ENCODE measurements at places on chromosomes 5 and 9.

DNA sequence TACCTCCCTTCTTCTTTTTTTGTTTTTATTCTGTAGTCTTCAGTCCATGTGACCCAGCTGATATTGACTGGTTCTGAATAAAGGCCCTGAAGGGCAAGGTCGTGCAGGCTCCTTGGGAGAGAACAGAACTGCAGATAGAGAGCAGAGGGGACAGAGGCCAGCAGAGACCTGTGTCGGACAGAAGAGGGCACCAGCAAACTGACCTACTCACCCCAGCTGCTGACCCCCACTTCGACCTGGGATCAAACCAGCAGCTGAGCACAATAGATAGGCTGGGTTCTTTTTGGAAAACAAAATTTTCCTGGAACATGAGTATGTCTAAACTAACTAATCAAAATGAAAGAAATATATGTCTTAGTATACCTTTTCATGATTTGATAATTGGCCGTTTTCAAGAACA lies 695.1 kb downstream of the NR2F1-AS1 start:
- no peak for DNase-seq

GRCh38 chr9:4678679-4679267 lies 596 bp upstream of the CDC37L1 start:
- DNase-seq: no peak

DNA sequence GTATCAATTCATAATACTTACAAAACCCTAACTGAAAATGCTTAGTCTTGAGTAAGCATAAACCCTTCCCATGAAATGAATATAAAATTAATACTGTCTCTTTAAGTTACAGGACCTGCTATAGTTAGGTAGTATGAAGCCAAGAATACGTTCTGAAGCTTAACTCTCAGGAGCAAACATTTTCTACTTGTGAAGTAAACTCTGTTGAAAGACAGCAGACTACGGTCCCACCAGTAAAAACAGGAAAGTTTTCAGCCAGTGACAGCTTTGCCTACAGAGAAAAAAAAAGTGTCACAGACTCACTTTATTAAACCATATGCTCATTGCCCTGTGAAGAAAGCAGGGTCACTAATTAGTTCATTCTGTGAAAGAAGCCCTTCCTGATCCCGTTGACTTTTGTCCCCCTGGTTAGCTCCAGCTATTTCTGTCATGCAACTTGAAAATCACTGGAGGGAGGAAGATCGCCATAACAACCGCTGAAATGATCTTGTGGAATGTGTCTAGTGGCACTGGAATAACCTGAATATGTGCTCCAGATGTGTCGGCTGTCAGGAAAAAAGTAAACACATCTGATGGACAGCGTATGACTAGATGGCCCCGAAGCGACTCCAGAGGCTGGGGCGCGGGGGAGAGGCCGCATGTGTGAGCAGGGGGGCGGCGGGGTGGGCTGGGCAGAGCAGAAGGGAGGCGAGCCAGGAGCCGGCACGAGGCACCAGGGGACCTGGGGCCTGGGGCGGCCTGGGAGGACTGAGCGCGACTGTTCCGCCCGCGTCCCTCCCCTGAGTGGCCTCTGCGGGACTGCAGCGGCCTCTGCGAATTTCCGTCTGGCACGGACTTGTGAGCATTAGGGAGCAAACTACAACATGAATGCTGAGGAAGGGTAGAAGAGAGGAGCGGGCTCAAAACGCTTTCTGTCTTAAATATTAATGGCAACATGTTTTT lies 41.9 kb downstream of the BNC2 start:
- no peak for DNase-seq

DNA sequence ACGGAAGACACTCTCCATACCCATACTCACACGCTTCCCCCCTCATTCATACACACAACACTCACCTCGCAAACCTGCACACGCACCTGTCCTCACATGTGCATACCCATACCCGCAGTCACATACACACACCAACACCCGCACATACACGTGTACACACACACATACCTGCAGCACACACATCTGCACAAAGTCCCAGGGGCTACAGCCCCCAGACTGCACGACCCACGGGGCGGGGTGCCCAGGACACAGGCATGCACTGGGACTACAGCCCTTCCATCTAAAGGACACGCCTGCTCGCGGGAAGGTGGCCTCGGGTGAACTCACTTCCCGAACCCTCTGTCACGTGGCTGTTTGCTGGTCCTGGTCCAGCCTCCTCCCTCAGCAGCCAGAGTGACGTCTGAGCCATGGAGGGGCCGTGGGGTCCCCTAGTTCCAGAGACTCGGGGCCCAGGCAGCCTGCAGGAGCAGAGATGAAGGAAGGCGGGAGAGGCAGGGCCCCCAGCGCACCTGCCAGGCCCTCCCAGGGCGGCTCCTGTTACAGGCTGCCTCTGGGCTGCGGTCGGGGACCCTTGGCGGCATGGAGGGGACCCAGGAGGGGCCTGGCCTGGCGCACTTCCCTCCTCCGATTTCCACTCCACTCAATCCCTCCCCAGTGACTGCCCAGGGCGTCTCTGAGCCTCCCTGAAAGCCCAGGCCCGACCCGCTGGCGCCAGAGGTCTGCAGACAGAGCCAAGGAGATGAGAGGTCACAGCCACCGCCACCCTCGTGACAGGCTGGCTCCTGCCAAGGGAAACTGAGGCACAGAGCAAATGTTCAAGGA lies 8.1 kb downstream of the SLC12A7 start:
- no peak for DNase-seq

- no peak for DNase-seq
These were observed 547.2 kb downstream of the CSNK1G3 start for GRCh38 chr5:124059200-124059599.

- no peak for DNase-seq
These were observed 25.6 kb downstream of the CEP78 start for GRCh38 chr9:78261403-78262001.

DNA sequence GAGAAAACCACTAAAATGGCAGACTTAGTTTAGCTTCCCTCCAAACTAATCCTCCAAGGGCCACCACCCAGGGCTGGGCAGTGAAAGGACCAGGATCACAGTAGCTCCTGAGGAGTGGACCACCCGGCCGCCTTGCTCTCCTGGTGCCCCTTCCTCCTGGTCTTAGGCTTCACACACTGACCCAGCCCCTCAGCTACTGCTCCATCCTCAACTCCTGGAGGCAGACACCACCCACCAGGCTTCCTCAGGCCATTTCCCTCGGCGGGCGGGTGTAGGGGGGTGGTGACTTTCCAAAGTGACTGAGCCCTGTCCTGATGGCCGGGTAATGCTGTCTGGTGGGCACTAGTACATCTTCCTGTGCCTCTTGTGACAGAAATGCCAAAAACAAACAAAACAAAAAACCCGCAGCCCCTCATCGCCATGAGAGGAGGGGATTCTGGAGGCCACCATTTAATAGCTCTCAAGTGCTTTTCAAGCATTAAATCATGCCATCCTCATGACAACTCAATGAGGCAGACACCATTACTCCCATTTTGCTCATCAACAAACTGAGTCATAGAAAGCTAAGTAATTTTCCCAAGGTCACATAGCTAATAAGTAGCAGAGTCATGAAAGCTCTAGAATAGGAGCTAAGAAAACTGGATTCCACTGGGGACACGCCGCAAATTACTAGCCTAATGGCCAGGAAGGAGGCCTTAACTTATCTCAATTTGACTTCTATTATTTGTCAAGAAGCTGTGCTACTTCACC lies 91.3 kb upstream of the LRRTM2 start:
- DNase-seq: no peak

DNA sequence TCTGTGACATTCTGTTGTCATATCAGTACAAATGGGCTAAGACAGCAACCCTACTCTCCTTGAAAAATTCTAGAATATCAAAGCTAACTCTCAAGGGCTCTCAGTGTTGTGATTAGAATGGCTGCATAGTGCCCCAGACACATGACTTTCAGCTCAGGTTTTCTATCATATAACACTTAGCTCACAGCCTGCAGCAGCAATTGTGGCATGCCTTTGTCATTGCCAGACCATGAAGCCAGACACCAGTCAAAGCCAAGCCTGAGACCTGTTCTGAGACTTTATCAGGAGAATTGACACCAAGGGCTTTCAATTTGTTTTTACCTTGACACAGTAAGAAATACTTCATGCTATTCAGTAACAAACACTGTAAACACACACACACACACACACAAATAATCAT lies 159.0 kb upstream of the SNX2 start:
- DNase-seq: no peak
